ENCODE measurements at places on chromosomes 5 and 9.
A peak's percentile ranks its signal among the peaks of the same experiment; 100 is the strongest.

DNA sequence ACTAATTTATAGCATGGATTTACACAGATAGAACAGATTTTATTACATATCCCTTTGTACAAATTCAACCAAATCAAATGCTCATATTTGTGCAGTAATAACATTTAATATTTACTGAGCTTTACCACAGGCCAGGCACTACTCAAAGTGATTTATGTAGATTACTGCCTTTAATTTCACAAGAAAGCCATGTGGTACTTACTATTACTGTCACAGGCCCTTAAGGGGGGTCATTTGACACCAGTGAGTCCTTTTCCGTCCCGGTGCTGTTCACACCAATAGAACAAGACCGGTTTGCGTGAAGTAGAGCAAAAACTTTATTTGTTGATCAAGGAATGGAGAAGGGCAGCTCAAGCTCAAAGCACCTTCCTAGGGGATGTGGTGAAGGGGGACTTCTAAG lies 308.5 kb upstream of the KCNN2 start:
- no peak for DNase-seq

GRCh38 chr5:16805486-16805885 lies 130.6 kb downstream of the MYO10 start:
- DNase-seq, result no peak

DNA sequence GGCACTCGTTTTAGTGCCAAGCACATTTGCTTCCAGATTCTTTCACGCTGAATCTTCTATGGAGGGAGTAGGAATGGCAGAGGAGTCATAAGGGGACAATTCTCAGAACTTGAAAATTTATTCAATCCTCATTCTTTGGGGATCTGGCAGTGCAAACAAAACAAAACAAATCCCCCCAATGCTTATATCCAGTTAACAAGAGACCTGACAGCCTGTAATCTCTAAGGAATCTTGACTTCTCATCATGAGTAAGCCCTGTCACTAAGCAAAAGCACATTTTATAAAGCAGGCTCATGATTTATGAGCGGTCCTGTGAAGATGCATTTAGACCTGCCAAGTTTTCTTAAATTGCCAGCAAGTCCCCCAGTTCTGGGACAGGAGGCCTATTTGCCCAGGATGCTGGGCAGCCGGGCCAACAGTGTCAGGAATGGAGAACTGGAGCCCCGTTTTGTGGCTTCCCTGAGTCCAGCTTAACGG lies 513.9 kb downstream of the CTNND2 start:
- no peak for DNase-seq

DNA sequence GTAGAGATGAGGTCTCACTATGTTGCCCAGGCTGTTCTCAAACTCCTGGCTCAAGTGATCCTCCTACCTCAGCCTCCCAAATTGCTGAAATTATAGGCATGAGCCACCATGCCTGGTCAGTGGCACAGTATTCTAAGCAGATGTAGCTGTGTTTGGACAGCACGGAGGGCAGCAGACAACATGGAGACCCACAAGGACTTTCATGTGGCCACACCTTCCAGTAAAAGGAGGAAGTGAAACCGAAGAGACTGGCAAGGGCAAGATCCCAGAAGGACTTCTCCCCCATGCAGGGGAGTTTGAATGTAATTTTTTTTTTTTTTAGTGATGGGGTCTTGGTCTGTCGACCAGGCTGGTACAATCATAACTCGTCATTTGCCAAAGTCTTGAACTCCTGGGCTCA lies 172.2 kb downstream of the TRPM3 start:
- DNase-seq, result no peak

- DNase-seq, result no peak
Observed at GRCh38 chr9:19288081-19288480, 57.6 kb downstream of the DENND4C start.

DNA sequence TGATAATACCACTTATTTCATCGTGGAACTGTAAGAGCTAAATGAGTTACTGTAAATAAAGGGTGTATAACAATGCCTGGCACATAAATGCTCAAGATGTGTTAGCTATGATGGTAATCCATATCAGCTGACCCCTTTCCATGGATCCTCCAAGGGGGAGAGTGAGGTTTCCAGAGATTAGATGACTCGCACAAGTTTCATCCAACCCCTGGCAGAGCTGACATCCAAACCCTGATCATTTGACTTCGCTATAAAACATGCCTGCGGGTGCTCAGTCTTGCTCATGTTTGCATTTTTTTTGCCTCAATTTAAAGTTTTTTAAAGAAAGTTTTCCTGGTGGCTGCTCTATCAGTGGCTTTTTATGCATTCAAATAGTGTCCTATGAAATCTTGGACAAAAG lies 145.7 kb upstream of the SMIM23 start:
- no peak for DNase-seq

DNA sequence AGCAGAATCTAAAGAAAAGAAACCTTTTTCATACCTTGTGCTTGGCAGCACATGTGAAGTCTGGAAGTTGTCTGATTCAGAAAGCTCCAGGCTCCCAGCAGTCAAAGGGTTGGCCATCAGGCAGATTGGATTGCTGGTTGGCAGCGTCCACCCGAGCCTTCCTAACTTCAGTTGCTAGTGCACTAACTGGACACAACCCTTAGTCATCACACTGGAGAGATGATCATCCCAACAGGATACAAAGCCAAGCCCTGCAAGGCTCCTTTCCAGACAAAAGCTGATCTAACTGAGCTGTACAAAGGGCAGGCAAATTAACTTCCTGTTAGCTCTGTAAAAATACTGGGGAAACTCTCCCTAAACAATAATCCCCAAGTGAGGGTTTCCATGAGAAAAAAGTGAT lies 185.6 kb downstream of the SNX18 start:
- peak; percentile 58 for DNase-seq

GRCh38 chr5:73940801-73941200 lies 314.8 kb downstream of the ARHGEF28 start:
- DNase-seq, result no peak

DNA sequence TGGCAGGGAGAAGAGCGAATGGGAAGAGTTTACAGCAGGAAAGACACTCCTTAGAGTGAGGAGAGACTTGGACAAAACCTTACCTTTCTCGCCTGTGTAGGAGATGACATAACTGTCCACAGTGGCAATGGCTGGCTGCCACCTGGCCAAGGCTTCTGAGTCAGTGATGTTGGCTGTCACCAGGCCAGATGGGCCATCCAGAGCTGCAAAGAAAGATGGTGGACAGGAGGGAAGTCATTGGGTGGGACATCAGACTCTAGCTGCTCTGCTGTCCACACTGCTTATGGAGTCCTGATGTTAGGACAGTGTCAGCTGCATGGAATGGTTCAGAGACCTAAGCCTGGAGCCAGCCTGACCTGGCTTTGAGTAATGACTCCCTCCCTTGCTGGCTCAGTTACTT lies 79.8 kb downstream of the TNC start:
- no peak for DNase-seq

GRCh38 chr5:142097681-142098080 lies 10.9 kb upstream of the NDFIP1 start:
- no peak for DNase-seq

GRCh38 chr5:154829589-154830218 lies 20.7 kb downstream of the FAXDC2 start:
- no peak for DNase-seq

DNA sequence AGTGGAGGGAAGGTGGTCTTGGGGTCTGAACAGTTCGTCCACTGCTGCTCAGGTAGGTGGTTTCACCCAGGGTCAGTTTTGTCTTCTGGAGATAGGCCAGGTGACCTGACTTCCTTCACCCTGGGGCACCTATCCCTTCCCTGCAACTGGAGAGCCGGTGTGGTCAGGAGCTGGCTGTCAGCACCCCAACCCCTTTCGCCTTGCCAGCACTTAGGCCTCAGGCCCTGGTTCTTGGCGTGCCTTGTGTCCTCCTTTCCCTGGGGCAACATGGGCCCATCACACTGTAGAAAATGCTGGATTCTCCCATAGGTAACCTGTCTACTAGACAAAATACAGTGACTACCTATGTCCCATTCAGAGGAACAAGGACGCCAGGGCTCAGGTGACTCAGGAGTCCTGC lies 13.1 kb downstream of the PROP1 start:
- DNase-seq, result no peak

DNA sequence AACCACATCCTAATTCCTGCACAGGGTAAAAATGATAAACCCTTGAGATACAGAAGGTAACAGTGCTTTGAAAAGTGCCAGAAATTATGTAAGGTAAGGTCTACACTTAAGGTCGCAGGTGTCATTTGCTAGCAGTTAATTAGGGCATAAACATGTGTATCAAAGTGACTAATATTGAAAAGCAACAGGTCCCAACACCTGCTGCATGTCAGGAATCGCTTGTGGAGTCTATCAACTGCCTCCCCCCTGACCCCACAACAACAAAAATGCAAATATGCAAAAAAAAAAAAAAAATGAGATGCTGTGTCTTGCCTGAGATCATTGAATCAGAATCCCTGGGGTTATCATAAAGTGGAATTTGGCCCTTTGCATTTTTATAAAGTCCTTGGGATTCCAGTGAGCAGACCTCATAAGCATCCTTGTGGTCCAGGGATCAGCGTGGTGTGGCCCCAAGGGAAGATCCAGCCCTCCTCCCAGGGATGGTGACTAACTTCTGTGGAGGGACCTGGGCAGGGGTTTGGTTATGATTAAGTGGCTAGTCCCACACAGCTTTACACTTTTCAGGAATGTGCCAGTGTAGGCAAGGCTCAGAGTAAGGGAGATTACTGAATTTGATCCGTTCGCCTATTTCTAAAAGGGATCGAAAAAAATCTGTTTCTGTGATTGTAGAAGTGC lies 92.5 kb upstream of the TNFSF8 start:
- no peak for DNase-seq
